Mononuclear cell (primary cell): ENCODE measurements at places on chromosomes 3 and 15. TPM values are rescaled to one million over a fixed set of nuclear protein-coding genes. Genes with fewer than 3 reads are reported as not detected.

The CDC25A gene
- 0.21 TPM for total RNA-seq

The ZBBX gene
- not detected for total RNA-seq

The SNURF gene
- 25.6 TPM for total RNA-seq

The PODXL2 gene
- 1.9 TPM for total RNA-seq

The GHSR gene
- not detected for total RNA-seq

The ACSBG1 gene
- 0.52 TPM for total RNA-seq

The SCG5 gene
- 0.21 TPM for total RNA-seq

The SEMA3G gene
- 0.31 TPM for total RNA-seq

The TUSC7 gene
- total RNA-seq, result not detected

The GATM gene
- 2.3 TPM for total RNA-seq

The IL20RB gene
- 0.94 TPM for total RNA-seq

The CTXN2 gene
- total RNA-seq, result not detected

The MAP6D1 gene
- total RNA-seq, result 3.8 TPM

The PTPN23 gene
- 14.9 TPM for total RNA-seq

The GOLGA6D gene
- not detected for total RNA-seq

The TMEM266 gene
- not detected for total RNA-seq

The CIP2A gene
- 8.2 TPM for total RNA-seq

The DTWD1 gene
- 11.4 TPM for total RNA-seq

The SPATA12 gene
- not detected for total RNA-seq

The CPN2 gene
- not detected for total RNA-seq

The MME gene
- 1.7 TPM for total RNA-seq

The EXD1 gene
- total RNA-seq, result not detected

The RBP2 gene
- not detected for total RNA-seq

The ALDH1L1 gene
- total RNA-seq, result not detected

The NDUFB5 gene
- 55.2 TPM for total RNA-seq

The STRA6 gene
- not detected for total RNA-seq

The NAALADL2 gene
- 1.3 TPM for total RNA-seq
